RPMI7951 (cell line): ENCODE measurements at places on chromosomes 6 and 20. TPM values are rescaled to one million over a fixed set of nuclear protein-coding genes. Genes with fewer than 3 reads are reported as not detected.

Gene NFKBIE
- total RNA-seq: 14.7 and 23.0 TPM in 2 replicates

DNA sequence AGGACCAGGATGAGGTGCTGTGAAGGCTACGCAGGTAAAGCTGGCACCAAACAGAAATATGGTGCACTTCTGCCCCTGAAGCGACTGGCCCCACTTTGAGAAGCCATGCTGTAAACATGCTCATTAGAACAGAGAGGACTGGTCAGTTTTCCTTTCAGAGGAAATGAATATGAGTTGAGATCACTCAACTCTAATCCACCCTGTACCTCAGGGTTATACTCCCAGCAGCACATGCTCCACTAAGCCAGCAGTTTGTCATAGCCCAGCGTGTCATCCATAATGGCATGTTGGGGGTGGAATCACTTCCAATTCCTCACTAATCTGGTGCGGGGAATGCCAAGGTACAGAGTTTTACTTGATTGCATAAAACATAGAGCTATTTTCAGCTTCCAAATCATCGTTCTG lies 98.1 kb downstream of the HIVEP2 start:
- DNase-seq: peak; percentile 86

- no peak for DNase-seq
Measured at GRCh38 chr6:148447521-148448230, 105.0 kb downstream of the SASH1 start.

GRCh38 chr20:57545927-57546662 lies 14.8 kb upstream of the PCK1 start:
- DNase-seq: no peak

Gene STMN3
- total RNA-seq: 75.3 and 102 TPM in 2 replicates

- DNase-seq: no peak
Measured at GRCh38 chr6:93366506-93366905, 52.9 kb downstream of the EPHA7 start.

- DNase-seq: no peak
Measured at GRCh38 chr6:167811442-167812087, 15.1 kb upstream of the AFDN start.

- no peak for DNase-seq
Measured at GRCh38 chr6:96022225-96022624, 6.5 kb downstream of the FUT9 start.

DNA sequence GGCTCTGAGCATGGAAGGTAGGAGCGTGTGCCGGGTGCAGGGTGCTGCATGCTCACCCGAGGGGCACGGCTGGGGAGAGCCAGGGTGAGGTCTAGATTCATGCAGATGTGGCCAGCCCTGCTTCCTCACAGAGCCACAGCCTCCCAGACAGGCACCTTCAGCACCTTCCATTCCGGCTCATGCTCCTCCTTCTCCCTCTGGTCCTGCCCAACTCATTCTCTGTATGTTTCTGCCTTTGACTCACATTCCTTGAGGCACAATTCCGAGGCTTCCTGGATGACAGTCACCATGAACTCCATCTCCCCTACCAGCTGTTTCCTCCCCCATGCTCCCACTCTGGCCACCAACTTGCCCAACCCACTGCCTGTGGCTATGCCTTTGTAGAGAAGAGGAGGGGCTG lies 35.4 kb downstream of the DACT2 start:
- peak; percentile 4 for DNase-seq
